ENCODE measurements at places on chromosomes 3 and 15.

DNA sequence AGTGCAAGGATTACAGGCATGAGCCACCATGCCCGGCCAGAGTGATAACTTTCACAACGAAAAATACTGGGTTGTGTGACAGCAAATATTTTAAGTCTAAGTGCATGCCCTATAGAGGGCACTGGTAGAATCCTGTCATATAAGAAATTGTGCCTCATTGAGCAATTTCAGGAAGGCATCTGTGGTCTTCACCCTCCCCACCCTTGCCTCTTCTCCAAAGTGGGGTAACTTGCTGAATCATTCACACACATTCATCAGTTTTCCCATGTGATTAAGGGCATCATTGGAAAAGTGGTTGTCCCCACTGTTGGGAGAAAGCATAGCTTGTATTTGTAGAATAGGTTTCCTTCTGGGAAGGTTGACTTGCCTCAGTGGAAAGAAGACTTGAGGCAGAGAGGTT, 9.2 kb downstream of the MITF start:
- no peak for DNase-seq

- no peak for DNase-seq
These were observed 71.8 kb downstream of the DTWD1 start for GRCh38 chr15:49692514-49693090.

- no peak for DNase-seq
These were observed 1074.6 kb downstream of the FHIT start for GRCh38 chr3:60176614-60177013.

DNA sequence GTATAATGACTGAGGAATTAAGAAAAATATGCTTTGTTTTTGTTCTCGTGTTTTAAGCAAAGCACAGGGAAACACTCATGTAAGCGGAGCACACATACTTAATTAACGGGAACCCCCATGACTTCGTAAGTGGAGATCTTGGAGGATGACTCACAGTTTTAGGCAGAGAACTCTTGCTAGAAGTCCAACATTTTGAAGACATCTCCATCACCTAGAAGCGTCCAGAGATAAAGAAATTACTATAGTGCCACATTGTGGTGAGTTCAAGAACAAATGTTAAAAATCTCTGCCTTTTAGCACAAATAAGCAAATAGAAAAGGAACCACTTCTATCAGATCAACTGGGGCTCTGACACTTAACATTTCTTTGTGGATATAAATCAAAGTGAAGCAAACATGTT, 194.1 kb upstream of the ARHGEF26 start:
- DNase-seq = no peak

DNA sequence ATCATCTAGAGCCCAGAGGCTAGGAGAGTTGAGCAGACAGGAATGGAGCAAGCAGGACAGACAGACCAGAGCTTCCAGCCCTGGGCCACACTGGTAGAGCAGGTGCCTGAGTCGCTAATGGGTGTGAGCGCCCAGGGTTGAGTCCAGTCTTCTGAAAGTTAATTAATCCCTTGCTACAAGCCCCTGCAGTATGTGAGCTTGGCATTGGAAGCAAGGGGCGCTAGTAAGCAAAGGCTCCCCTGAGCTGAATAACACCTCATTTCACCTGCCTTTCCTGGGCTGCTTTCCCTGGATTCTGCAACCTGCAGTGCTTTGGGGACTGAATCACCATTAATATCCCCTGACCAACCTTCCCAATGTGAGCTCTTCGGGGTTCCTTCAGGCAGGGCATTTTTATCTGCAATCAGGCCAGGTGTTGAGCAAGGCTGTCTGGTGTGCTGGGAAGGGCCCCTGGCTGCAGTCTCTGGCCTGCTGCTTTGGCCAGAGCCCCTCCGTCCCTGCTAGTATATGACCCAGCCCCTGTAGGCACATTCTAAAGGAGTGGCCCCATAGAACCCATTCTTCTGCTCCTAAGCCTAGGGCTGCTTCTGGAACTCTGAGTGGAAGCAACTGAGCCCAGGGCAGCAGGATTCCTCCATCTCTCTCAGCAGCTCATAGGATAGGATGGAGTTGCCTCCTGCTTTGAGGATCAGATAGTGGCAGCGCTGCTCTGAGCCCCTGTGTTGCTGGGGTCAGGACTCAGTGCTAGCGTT, 45.1 kb upstream of the EPHB1 start:
- DNase-seq = no peak

All from stimulated activated CD8-positive, alpha-beta memory T cell treated with anti-CD3 and anti-CD28 coated beads, Interleukin-2, amount 100 ng/mL, for 1 hour (primary cell).